Activated gamma-delta T cell treated with Interleukin-2 at 50 U/mL for 16 hours (primary cell): ENCODE measurements at places on chromosomes 12 and 14.

DNA sequence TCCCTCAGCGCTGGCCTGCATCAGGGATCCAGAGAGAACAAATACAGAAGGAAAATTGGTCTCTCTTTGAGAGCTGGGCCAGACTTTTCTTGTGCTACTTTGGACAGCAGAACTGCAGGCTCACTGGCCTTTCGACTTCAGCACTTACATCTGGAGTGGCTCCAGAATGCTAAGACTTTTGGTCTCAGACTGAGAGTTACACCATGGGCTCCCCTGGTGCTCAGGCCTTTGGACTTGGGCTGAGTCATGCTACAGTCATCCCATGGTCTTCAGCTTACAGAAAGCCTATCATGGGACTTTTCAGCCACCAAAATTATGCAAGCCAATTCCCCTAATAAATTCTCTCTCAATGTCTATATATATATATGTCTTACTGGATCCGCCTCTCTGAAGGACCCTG, 9.0 kb upstream of the CD163 start:
- DNase-seq, result no peak

GRCh38 chr12:34404377-34405285, 382.3 kb downstream of the ALG10 start:
- DNase-seq, result peak; percentile 1

GRCh38 chr14:23237772-23238594, at the start of gene RNF212B:
Gene RNF212B (plus strand): TSS chr14:23237936. CDS start chr14:23240346, 2,410 bp downstream.
- DNase-seq, result peak; percentile 67

DNA sequence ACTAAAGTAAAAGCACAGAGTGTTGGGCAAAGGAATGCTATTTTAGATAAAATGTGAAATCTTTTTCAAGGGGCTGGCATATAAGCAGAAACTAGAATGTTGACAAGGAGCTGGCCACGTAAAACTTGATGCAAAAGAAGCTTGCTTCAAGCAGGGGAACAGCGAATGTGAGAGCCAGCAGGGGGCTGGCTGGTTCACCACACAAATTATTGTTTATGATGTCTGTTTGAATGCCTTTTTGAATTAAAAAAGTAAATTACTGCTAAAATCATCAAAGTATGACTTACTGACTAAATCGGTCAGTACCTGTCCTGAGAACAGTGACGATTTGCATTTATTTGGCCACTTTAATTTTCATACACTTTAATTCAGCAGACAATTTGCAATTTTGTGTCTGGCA, 38.9 kb upstream of the TMTC2 start:
- no peak for DNase-seq

DNA sequence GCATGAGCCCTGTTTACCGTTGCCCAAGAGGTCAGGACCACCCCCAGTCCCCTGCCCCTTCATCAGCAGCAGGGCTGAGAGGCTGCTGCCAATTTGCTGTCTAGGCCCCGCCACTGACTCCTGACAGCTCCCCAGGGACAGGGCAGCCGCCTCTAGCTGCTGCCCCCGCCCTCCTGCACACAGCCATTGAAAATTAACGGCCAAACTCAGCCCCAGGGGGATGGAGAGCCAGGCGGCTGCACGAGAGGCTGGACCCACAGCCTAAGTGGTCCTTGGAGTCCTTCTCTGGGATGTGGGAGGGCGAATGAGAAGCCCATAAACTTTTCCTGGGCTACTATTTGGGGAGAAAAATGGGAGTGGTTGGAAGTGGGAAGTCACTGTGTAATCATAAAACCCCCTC, 4.6 kb downstream of the FOXN4 start:
- no peak for DNase-seq
